ENCODE measurements at places on chromosomes 1 and 21.

- DNase-seq = no peak
Measured at GRCh38 chr1:215147024-215147423, 64.5 kb downstream of the KCNK2 start.

- peak; percentile 13 for DNase-seq
Measured at GRCh38 chr1:41627491-41628280, 143.2 kb upstream of the EDN2 start.

DNA sequence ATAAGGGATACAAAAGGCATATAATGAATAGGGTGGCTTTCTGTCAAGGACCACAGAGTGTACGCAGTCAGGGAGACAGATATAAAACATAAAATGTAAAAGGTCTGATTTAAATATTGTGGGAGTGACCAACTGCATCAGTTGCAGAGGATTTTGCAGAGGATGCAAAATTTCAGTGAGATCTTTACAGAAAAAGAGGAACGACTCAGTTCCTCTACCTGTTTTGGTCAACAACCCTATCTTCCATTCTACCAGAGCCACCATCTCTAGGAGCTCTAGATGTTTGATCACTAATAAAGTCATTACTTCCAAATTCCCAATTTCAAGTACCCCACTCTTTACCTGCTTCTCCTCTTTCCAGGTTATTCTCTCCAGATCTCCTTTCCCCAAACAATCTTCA, 16.5 kb downstream of the SOD1 start:
- DNase-seq = no peak

DNA sequence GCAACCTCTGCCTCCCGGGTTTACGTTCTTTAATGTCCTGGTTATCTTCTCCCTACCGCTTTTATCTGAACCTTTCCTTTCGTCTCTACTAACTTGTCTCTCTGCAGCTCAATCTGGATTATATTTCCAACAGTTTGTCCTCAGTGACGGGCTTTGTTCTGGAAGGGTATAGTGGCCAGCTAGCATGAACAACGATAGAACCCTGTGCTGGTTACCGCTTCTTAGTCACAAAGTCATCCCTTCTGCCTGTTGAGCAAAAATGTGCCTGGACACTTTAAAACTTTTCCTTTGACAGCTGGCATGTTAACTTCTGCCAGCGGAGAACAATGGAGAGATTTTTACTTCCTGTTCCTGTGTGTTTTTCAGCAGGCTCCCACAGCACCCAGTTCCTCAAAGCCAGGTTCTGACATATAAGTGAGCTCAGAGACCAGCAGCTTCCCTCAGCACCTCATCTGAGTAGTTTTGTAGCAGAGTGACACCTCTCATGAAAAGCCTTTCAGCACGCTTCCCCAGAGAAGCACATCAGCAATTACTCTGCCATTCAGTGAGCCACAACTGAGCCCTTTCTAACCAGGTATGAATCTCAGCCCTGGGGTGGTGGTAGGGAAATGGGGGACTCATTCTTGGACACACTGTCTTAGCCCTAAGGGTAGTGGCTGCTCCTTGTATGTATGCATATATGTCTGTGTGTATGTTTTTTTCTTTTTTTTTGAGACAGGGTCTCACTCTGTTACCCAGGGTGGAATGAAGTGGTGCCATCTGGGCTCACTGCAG, 23.6 kb upstream of the CCDC17 start:
- no peak for DNase-seq

- no peak for DNase-seq
Measured at GRCh38 chr1:55886856-55887712, 671.9 kb upstream of the USP24 start.

GRCh38 chr1:157773493-157774350, 3.2 kb downstream of the FCRL2 start:
- DNase-seq = no peak

GRCh38 chr1:30085811-30086770, 637.3 kb downstream of the MATN1 start:
- peak; percentile 39 for DNase-seq

DNA sequence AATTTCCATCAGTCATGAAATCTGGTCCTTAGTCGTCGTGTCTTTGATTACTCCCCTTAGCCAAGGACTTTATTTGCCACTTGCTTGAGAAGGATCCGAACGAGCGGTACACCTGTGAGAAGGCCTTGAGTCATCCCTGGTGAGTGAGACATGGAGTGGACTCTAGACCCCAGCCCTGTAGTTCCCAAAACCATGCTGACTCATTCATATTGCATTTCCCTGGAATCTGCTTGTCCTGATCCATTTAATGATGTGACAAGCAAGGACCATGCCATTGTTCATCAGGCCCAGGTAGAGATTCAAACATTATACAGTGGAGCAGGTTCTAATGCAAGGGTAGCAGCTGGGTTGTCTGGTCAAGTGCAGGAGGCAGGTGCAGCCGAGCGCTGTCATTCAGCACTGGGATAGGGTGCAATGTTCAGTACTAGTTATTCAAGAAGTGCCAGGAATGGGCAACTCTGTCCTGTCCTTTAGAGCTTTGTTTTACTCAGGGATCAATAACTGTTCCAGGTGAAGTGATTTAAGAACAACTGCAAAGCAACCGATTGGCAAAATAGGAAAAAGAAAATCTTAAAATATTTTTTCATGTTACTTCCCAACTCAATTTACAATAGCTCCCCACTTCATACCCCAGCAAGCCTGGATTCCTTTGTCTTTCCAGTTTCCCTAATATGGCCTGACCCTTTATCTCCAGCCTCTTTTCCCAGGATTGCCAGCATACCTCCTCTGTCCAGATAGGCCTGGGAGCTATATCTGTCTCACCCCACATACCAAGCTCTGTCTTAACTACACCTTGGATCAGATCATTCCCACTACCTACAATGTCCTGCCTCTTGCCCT, 26.5 kb downstream of the CAMK1G start:
- DNase-seq = peak; percentile 84

DNA sequence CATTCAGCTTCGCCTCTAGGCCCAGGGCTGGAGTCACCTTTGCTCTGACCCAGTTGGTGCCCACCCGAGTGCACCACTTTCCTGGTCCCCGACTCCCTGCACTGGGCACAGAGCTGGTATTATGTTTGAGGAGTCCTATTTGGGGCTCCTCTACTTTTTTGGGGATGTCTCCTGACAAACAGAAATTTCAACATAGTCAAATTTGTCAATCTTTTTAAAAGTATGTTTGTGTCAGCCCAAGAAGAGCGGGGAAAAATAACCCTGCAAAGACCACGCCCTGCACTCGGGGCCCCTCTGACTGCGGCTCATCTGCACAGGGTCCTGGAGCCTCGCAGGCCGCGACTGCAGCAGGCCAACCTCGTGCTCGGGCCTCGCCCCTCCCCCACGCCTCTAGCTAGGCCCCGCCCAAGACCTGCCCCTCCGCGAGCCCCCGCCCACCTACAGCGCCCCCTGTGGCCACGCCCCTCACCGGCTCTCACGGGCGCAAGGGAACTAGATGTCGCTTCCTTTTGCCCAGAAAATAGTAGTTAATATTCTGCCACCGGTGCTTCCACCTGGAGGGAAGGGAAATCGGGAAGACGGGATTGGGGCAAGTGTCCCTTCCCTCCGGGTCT, 11.4 kb downstream of the FAM229A start:
- no peak for DNase-seq

DNA sequence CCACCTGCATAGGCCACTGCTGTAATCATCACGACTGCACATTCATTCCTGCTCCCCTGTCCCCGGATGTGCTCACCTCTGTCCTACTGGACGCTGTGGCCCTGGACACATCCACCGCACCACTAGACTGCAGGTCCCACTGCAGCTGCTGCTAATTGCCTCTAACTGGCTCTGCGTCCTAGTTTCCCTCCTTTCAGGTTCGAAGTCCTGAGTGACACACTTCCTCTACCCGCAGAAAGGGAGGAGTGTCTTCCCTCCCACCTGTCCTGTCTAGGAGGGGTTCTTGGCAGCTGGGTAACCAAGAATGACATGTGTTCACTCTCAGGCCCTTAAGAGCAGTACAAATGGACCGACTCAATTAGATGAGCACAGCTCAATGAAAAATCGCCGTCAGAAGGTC, 40.5 kb upstream of the ITPKB start:
- DNase-seq = peak; percentile 21

GRCh38 chr1:187626056-187626455, 797.3 kb downstream of the PLA2G4A start:
- no peak for DNase-seq

- DNase-seq = no peak
Measured at GRCh38 chr1:89631816-89632656, 884 bp upstream of the LRRC8C start.

DNA sequence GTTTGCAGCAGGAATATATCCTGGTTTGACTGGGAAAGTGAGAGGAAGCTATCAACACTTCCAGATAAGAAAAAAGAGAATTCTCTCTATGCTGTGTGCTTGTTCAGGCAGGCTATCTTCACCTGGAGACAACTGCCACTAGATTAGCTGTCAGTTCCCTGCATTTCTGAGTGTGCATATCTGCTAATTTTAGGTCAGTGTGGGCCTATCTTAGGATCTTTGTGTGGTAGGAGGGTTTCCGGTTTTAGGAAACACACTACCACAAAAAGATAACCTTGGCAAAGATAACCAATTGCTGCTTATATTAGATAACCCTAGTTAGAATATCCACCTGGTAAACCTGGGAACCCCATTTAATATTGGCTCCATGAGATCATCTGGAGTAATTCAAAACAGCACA, 22.5 kb upstream of the GBP5 start:
- DNase-seq = no peak

- DNase-seq = no peak
Measured at GRCh38 chr1:203273869-203274602, 31.3 kb upstream of the BTG2 start.

DNA sequence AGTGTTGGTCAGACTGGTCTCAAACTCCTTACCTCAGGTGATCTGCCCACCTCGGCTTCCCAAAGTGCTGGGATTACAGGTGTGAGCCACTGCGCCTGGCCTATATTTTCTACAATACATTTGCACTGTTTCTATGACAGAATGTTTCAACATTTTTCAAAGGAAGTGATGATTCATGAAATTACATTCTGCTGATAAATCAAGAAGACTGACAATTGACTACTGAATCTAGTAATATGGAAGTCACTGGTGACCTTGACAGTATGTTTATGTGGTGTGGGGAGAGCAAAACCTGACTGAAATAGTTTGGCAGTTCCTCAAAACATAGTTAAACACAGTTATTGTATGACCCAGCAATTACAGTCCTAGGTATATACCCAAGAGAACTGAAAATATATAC, 18.1 kb downstream of the LRIF1 start:
- DNase-seq = no peak

GRCh38 chr1:9717193-9718005, 65.9 kb downstream of the PIK3CD start:
- DNase-seq = peak; percentile 53

- DNase-seq = no peak
Measured at GRCh38 chr1:112818990-112819689, 104.0 kb upstream of the PPM1J start.

GRCh38 chr1:77283701-77284425, 2.0 kb downstream of the AK5 start:
- no peak for DNase-seq

- no peak for DNase-seq
Measured at GRCh38 chr21:21156397-21156796, 158.2 kb downstream of the NCAM2 start.

GRCh38 chr1:160157174-160157573, 5.8 kb downstream of the ATP1A4 start:
- DNase-seq = no peak

- peak; percentile 50 for DNase-seq
Measured at GRCh38 chr21:34695434-34695833, 26.6 kb downstream of the CLIC6 start.

- peak; percentile 32 for DNase-seq
Measured at GRCh38 chr1:178774263-178774662, 49.2 kb downstream of the RALGPS2 start.

- DNase-seq = peak; percentile 46
Measured at GRCh38 chr1:9615316-9616063, 26.8 kb downstream of the TMEM201 start.

DNA sequence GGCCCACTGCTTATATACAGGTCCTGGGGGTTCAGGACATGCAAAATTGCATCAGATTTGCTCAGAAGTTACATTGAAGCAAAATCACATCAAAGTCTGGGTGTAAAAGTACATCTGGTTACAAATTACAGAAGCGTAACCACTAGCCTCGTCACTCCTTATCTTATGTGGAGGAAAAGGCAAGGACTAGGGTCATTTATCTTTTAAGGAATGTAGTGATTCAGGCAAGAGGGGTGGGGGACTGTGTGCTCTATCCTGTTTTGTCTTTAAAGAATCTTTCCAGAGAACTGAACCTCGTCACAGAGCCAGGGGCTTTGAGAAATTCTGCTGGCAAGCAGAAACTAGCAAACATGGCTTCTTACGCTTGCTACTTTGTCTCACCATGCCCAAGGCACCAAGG, 61.1 kb upstream of the RAB4A start:
- DNase-seq = no peak

- DNase-seq = no peak
Measured at GRCh38 chr1:11585389-11585788, 68.8 kb downstream of the FBXO2 start.

DNA sequence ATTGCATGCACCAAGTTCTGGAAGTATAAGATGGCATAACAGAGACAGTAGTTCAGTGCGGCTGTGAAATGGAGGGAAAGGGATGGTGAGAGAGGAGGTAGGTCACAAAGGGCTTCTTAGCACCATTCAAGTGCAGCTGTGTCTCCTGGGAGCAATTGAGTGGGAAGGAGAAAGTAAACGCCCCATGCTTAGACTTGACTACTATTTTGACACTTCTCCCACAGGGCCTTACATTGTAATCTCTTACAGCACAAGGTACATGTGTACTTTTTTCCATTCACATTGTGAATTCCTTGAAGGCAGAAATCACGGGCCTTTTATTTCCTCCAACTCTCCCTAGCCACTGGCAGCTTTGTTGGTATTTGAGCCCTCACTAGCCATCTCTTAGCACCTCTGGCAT, 239.6 kb upstream of the FOXD3 start:
- no peak for DNase-seq

- DNase-seq = peak; percentile 97
Measured at GRCh38 chr1:202105571-202106339, 17.0 kb upstream of the GPR37L1 start.

DNA sequence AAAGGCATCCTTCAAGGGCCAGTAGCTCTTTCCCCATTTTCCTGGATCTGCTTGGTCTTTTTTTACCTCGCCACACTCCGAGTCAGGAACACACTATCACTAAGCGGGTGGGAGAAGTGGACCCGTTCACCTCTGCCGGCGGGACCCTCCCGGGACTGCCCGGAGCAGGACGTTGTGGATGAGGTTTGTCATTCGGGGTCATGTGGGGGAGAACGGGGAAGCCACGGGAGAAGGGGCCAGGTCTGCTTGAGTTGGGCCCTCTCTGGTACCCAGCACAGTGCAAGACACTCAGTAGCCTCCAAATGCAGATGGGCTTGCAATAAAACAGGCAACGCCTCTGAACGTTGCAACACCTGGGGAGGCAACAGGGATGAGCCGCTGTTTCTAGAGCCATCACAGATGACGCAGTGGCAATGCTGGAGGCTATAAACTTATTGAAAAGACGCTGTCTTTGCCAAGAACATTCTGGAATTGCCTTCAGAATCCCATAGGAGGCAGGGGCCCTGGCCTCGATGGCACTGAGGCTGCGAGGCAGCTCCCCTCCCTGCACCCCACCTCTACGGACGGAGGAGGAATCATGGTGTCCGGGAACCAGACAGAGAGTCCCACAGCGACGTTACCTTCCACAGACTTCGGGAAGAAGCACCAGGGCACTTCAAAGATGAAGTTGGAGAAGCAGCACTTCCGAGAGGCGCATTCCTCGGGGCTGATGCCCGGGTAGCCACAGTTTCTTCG, 3.8 kb downstream of the TFF2 start:
- no peak for DNase-seq

All from kidney tubule cell (primary cell).